Smooth muscle cell of trachea (primary cell): ENCODE measurements at places on chromosomes 4 and X. TPM values are rescaled to one million over a fixed set of nuclear protein-coding genes. Genes with fewer than 3 reads are reported as not detected.

Gene CENPI
- total RNA-seq = 5.3 and 28.7 TPM in 2 replicates

Gene NXF2B
- not detected in 2 replicates for total RNA-seq

Gene OSTC
- total RNA-seq = 178 and 189 TPM in 2 replicates

Gene GUCY1A1
- total RNA-seq = 4.0 and 4.2 TPM in 2 replicates
